WTC11 (cell line): ENCODE measurements at places on chromosomes 1 and 21. TPM values are rescaled to one million over a fixed set of nuclear protein-coding genes. Genes with fewer than 3 reads are reported as not detected.
A peak's percentile ranks its signal among the peaks of the same experiment; 100 is the strongest.

GRCh38 chr1:235910357-235911299 is 43.9 kb upstream of the LYST start:
- no peak overlapping the region for H3K4me3 ChIP-seq
- peaks cover 11% of the 10 kb centered on the region for H3K4me1 ChIP-seq
- no peak overlapping the region for H3K27ac ChIP-seq
- H3K36me3 ChIP-seq, result no peaks in the 10 kb centered on the region

- H3K27ac ChIP-seq, result no peak overlapping the region
- H3K36me3 ChIP-seq, result peaks cover 12% of the 10 kb centered on the region
- H3K4me1 ChIP-seq, result peaks cover 11% of the 10 kb centered on the region
- DNase-seq, result no peak
- no peaks in the 10 kb centered on the region for H3K27me3 ChIP-seq
Observed at GRCh38 chr1:180680558-180681144, 48.8 kb downstream of the XPR1 start.

GRCh38 chr1:998995-999724 is 737 bp downstream of the HES4 start:
- H3K36me3 ChIP-seq, result no peaks in the 10 kb centered on the region
- peak overlapping the region; percentile 53 for H3K4me3 ChIP-seq
- no peak overlapping the region for H3K27ac ChIP-seq
- peaks cover 75% of the 10 kb centered on the region for H3K27me3 ChIP-seq
- DNase-seq, result no peak
- H3K4me1 ChIP-seq, result peaks cover 5% of the 10 kb centered on the region

- peaks cover 48% of the 10 kb centered on the region for H3K4me1 ChIP-seq
- no peaks in the 10 kb centered on the region for H3K27me3 ChIP-seq
- DNase-seq, result no peak
- peak overlapping the region; percentile 91; the same call in 1 of the 2 replicates for H3K27ac ChIP-seq
- no peak overlapping the region for H3K4me3 ChIP-seq
Observed at GRCh38 chr1:36372617-36373016, 13.1 kb downstream of the STK40 start.

DNA sequence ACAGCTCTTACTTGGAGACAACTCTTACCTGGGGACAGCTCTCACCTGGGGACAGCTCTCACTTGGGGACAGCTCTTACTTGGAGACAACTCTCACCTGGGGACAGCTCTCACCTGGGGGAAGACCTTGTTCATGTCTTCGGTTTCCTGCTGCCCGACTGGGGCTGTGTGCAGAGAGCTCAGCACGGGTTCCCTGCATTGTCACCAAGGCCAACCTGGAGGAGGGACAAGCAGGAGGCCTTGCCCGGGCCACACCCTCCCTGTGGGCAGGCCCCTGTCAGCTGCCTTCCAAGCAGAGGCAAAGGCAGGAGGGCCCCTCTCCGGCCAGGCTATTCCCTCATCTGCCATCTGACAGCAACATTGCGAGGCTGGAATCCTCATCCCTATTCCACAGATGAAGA is at the start of gene LDLRAD1:
Gene LDLRAD1 (minus strand): TSS at position 208 of the 400 bp plus-strand sequence. CDS start 74 bp downstream, at position 134.
- H3K27ac ChIP-seq, result no peak within 1 kb of the TSS
- no peaks in the 10 kb centered on the region for H3K27me3 ChIP-seq
- H3K36me3 ChIP-seq, result no peaks in the 10 kb centered on the region
- H3K4me3 ChIP-seq, result no peak within 1 kb of the TSS

- H3K27ac ChIP-seq, result no peak overlapping the region
- DNase-seq, result no peak
- H3K4me1 ChIP-seq, result peaks cover 8% of the 10 kb centered on the region; the same call in 1 of the 2 replicates
- H3K27me3 ChIP-seq, result no peaks in the 10 kb centered on the region
Observed at GRCh38 chr1:162901243-162901642, 40.3 kb upstream of the CCDC190 start.

- no peak for DNase-seq
- H3K27ac ChIP-seq, result peak overlapping the region; percentile 100
- H3K4me3 ChIP-seq, result peak overlapping the region; percentile 96
- peaks cover 7% of the 10 kb centered on the region for H3K36me3 ChIP-seq
- H3K4me1 ChIP-seq, result peaks cover 23% of the 10 kb centered on the region
Observed at GRCh38 chr1:179883745-179884138, 1.7 kb downstream of the TOR1AIP1 start.

- no peak overlapping the region for H3K4me3 ChIP-seq
- DNase-seq, result no peak
Observed at GRCh38 chr1:21587602-21587953, 78.4 kb downstream of the ALPL start.

- no peak overlapping the region for H3K27ac ChIP-seq
- no peaks in the 10 kb centered on the region for H3K36me3 ChIP-seq
- peaks cover 53% of the 10 kb centered on the region for H3K4me1 ChIP-seq
- DNase-seq, result peak; percentile 51
- peak overlapping the region; percentile 89 for H3K4me3 ChIP-seq
Observed at GRCh38 chr1:202643397-202644218, 66.6 kb downstream of the SYT2 start.

DNA sequence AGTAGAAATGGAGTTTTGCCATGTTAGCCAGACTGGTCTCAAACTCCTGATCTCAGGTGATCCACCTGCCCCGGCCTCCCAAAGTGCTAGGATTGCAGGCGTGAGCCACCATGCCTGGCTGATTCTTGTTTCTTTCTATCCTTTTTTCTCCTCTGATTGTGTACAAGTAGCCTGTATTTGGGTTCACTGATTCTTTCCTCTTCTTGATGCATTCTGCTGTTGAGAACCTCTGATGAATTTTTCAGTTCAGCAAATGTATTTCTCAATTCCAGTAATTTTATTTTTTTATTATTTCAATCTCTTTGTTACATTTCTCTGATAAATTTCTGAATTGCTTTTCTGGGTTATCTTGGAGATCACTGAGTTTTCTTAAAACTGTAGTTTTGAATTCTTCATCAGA is 58.8 kb downstream of the AXDND1 start:
- peaks cover 7% of the 10 kb centered on the region; the same call in 1 of the 2 replicates for H3K27me3 ChIP-seq
- H3K4me3 ChIP-seq, result no peak overlapping the region
- peaks cover 33% of the 10 kb centered on the region for H3K36me3 ChIP-seq
- no peak overlapping the region for H3K27ac ChIP-seq

DNA sequence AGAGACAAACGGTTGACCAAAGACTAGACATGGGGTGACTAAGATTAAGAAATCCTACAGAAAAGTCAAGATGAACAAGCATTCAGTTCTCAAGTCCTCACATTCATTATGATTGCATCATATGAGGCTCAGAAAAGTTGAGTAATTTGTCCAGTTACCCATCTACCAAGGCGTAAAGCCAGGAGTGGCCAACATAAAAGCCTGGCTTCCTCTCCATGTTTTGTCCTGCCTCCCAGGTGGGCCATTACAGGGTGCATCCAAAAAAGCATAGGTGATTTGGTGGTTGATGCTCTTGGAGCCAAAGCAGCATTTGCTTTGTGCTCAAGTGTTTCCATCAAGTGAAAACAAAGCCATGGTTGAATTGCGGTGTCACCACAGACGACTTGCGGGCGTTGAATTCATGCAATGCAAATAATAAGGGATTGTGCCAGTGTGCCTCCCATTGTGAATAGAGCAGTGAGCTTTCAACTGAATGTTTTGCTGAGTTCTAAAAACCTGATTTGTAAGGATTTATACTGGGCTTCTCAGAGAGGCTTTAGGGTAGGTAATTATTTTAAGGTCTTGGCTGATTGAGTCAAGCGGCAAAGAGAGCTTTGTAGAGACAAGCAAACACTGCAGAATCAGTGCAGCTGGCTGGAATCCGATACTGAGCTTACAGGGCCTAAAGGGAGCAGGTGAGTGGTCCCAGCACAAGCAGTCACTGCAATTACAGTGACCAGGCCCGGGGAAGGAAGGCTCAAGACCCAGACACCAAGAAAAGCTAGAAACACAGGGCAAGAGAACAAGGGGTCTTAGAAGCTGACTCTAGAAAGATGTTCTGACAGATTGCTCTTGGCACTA is 54.1 kb downstream of the KCNJ15 start:
- no peaks in the 10 kb centered on the region for H3K36me3 ChIP-seq
- H3K4me3 ChIP-seq, result no peak overlapping the region
- H3K27ac ChIP-seq, result no peak overlapping the region

- peaks cover 57% of the 10 kb centered on the region for H3K4me1 ChIP-seq
- peaks cover 23% of the 10 kb centered on the region for H3K36me3 ChIP-seq
- 0 out of 2 replicates have a peak overlapping the region, but pooled peaks have one; percentile 2 for H3K4me3 ChIP-seq
- no peak for DNase-seq
- no peaks in the 10 kb centered on the region for H3K27me3 ChIP-seq
- peak overlapping the region; percentile 79 for H3K27ac ChIP-seq
Observed at GRCh38 chr1:51955797-51956527, 34.5 kb downstream of the RAB3B start.

DNA sequence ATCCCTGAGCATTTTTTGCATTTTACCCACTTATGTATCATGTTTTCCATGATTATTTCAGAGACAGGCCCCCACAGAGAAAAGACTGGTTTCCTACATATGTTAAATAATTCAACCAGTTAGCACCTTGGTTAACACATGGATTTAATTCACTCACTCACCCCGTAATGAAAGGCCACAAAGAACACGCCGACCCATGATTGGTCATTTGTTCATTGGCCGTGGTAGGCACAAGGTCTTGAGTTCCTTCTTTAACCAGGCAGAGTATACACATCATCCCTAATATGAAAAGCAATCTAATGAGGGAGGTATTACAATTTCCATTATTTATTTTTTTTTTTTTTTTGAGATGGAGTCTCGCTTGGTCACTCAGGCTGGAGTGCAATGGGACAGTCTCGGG is 50.6 kb downstream of the RPS6KA1 start:
- H3K36me3 ChIP-seq, result no peaks in the 10 kb centered on the region
- H3K27me3 ChIP-seq, result no peaks in the 10 kb centered on the region
- no peak overlapping the region for H3K27ac ChIP-seq
- DNase-seq, result no peak
- H3K4me1 ChIP-seq, result no peaks in the 10 kb centered on the region

ST6GALNAC3 gene
- 11.9 to 14.1 TPM (median 12.7 TPM) in 3 replicates for total RNA-seq

GRIK3 gene
- total RNA-seq, result 3.7 to 5.5 TPM (median 4.3 TPM) in 3 replicates

OR2L5 gene
- total RNA-seq, result not detected in 3 replicates

CR1 gene
- 0.13 to 0.34 TPM (median 0.30 TPM) in 3 replicates for total RNA-seq

SHISA4 gene
- total RNA-seq, result 6.3 to 9.9 TPM (median 8.1 TPM) in 3 replicates

PGLYRP4 gene
- total RNA-seq, result not detected in 3 replicates

NUAK2 gene
- total RNA-seq, result 8.7 to 10.8 TPM (median 10.8 TPM) in 3 replicates

S100A11 gene
- total RNA-seq, result 126 to 181 TPM (median 163 TPM) in 3 replicates

ATP1A4 gene
- total RNA-seq, result 0.37 to 0.78 TPM (median 0.55 TPM) in 3 replicates

PYCR2 gene
- 81.5 to 90.3 TPM (median 86.0 TPM) in 3 replicates for total RNA-seq
